ENCODE measurements at places on chromosomes 2 and 18.

GRCh38 chr2:162221064-162221463 is 22.2 kb downstream of the FAP start:
- peak; percentile 71 for DNase-seq

GRCh38 chr2:20227894-20228505 is 3.1 kb upstream of the SDC1 start:
- no peak for DNase-seq

DNA sequence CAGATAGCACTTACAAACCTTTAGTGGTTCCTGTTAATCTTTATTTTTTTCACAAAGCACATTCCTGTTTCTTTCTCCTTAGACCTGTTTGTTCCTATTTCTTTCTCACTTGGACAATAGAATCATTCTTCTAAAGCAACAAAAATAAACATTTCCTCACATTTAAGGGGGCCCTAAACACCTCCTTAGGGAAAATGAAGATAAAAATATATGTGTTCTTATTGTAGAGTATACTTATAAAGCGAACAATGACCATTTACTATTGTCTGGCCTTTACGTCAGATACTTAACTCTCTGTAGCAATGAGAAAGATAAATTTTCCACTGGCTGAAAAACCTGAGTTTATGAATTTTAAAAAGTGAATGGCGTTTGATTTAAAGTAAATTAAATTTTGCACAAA is 234.6 kb downstream of the TCF4 start:
- no peak for DNase-seq

DNA sequence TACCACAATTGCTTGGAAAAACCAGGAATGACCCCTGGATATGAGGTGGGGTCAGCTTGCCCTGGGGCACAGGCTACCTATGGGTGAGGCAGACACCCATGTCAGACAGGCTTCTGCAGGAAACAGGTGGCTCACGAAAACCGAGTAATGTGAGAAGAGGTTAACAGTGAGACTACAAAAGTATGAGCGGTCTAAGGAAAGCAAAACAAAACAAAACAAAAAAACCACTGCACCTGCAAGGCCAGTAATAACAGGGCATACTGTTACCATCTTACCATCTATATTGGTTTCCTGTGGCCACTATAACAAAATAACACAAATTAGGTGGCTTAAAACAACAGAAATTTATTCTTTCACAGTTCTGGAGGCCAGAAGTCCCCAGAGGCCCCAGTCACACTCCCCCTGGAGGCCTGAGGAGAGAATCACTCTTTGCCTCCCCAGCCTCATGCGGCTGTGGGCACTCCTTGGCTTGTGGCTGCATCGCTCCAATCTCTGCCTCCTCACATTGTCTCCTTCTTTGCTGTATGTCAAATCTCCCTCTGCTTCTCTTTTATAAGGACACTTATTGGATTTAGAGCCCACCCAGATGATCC is 86.6 kb upstream of the EPC2 start:
- no peak for DNase-seq

DNA sequence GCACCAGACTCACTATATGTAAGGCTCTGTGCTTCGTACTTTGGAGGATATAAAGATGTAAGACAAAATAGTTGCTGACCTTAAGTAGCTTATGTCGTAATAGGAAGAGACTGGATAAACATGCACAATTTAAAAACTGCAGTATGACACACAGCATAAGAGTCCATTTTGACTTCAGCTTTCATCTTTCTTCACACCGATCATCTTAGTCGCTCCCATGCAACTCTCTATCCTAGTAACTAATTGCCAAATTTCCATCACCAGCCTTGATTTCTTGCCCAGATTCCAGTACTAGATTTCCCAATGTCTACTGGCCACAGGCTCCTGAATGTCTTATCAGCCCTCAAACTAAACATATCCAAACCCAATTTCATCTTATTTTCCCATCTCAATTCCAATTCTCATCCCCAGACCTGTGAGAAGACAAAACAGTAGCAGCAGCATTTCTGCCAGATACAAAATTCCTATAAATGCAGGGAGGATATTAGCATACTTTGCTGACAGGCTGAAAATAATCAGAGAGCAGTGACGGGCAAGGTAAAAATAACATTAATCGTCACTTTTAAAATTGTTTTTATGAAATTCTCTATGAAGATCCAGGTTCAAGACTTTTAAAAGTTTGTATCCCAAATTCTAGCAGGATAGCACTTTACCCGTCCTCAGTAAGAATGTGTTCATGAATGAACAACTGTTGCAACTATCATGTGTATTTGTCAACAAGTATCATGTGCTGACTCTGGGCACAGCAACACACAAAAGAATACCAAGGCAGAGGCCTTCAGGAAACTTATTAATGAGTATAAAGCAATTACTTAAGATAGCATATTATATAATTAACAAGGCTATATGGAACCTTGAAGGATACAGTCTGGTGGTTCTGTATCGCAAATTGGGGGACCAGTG is 42.2 kb downstream of the KIDINS220 start:
- no peak for DNase-seq
